ENCODE measurements at places on chromosomes 2 and 18. TPM values are rescaled to one million over a fixed set of nuclear protein-coding genes. Genes with fewer than 3 reads are reported as not detected.
A peak's percentile ranks its signal among the peaks of the same experiment; 100 is the strongest.

The IL1RL1 gene
- 1.1 TPM for total RNA-seq

DNA sequence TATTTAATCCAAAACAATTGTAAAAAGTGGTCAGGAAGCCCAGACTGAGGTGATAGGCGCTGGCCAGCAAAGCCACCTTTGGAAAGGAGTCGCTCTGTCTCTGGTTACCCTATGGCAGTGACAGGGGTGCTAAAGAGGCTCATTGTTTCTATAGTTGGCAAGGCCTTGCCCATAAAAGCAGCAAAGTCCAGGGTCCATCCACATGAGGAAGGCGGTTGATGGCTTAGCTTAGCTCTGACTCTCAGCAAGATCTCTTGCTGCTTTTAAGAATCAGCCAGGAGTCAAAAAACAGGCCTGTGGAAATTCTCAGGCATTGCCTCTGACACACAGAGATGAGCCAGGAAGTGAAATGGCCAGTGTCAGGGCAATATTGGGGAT, 57.8 kb upstream of the CYP26B1 start:
- DNase-seq: no peak

The PDE11A gene
- total RNA-seq: 2.5 TPM

- no peak for DNase-seq
Observed at GRCh38 chr18:57009844-57010243, 137.0 kb upstream of the BOD1L2 start.

- no peak for DNase-seq
Observed at GRCh38 chr2:128577141-128577930, 258.7 kb upstream of the HS6ST1 start.

The NEB gene
- 30.5 TPM for total RNA-seq

GRCh38 chr2:18771212-18771611, 181.8 kb upstream of the NT5C1B start:
- no peak for DNase-seq

GRCh38 chr2:227462462-227462951, 9.4 kb upstream of the AGFG1 start:
- no peak for DNase-seq

DNA sequence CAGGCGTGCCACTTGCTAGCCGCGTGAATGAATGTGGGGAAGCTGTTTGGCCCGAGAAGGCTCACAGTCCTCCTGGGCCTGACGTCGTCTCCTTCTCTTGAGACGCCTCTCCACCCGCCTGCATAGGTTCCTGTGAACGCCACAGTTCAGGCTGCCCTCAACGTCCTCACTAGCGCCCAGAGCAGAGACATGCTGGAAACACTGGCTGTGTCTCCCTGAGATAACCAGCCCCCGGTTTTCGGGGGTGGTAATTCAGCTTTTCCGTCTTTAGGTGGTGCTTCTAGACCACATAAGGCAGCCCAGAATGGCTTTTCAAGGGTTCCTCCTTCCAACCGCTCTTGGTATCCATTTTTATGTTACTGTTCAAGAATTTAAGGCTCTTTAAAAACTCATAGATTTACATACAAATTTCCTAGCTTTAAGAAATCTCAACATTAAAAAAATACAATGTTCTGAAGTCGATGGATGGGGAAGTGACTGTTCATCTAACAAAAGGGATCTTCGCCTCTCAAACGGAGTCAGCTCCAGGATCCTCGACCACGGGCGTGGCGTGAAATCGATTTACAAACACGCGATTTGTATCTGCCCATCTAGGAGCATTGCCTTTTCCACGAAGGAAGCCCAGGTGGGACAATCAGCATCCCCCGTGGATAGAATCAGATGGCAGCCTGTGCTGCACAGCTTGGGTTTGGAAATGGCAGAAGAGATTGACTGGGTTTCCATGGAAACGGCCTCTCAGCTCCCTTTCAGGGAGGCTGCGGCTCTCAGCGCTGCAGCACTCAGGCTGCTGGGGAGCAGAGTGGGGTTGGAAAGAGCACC, 110.6 kb upstream of the PXDN start:
- DNase-seq: no peak

- DNase-seq: no peak
Observed at GRCh38 chr2:177174486-177174885, 38.1 kb upstream of the HNRNPA3 start.

The REG1B gene
- not detected for total RNA-seq

DNA sequence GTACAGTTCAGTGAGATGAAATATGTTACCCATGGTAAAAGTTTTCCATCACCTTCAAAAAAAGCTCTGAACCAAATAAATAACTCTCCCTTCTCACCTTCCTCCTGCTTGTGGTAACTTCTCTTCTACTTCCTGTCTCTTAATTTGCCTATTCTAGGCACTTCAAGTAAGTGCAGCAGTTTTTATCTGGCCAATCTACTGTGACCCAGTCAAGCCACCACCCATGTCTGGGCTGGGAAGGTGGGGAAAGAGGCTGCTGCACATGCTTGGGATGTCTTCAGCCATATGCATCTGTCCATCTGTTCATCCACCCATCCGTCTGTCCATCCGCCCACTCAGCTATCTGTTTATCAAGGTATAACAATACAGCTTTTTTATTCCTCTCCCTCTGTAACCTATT, 31.6 kb downstream of the ZNF532 start:
- no peak for DNase-seq

DNA sequence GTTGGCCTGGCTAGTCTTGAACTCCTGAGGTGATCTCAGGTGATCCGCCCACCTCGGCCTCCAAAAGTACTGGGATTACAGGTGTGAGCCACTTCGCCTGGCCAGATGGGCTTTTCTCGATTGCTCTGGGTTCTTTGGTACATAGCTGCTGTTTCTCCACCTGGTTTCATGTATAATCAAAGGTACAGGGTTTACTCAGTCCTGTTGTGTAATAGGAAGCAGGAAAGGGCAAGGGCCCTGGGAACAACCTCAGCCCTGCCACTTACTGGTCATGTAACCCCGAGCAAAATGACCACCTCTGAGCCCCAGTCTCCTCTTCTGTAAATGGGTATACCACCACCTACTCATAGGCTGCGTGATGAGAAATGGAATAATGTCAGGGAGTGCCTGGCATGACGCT, 34.0 kb downstream of the RMC1 start:
- DNase-seq: no peak

DNA sequence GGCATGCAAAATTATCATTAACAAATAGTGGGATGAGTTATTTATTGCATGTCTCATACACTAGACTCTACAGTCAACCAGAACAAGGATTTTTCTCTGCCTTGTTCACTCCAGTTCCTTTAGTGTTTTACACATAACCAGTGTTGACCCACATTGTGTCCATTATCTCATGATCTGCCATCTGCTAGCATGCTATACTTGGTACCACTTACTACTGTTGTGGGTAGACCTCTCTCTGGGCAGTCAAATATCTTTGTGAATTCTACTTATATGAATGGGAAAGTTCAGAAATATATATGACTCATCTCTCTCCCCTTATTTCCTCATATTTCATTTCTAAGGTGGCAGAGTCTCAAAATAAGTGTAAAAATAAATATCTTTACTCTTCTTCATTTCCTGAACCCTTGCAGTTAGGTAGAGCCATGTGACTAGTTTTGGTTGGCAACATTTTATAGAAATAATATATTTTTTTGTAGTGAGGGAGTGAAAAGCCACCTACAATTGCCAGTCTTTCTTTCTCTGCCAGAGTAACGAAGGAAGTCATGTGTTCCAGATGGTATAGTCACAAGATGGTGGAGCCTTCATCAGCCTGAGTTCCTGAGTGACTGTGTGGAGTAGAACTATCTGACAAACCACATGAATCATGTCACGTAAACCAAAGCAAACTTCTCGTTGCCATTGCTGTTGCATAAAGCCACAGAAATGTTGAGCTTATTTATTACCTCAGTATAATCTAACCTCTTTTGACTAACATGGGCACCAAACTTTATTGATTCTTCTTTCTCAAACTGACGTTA, 704.0 kb downstream of the RNF144A start:
- DNase-seq: no peak

The ALK gene
- 0.14 TPM for total RNA-seq

DNA sequence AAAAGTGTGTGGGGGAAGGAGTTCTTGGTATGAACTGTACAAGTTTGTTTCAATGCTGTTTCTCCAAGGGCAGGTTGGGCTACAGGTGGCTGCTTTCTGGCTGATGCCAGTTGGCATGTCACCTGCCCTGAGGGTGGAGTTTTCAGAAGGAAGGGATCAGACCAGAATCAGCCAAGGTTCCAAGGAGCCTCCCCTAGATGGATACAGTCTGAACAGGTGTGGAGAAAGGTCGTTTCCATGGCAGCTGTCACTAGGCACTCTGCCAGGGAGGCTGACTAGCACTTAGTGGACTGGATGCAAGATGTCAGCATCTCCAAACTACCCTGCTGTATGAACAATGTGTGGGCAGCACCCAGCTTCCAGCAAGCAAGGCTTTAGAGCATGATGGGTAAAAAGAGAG, 444.4 kb upstream of the HNRNPA3 start:
- no peak for DNase-seq

- no peak for DNase-seq
Observed at GRCh38 chr2:115939902-115940301, 1497.5 kb downstream of the DPP10 start.

DNA sequence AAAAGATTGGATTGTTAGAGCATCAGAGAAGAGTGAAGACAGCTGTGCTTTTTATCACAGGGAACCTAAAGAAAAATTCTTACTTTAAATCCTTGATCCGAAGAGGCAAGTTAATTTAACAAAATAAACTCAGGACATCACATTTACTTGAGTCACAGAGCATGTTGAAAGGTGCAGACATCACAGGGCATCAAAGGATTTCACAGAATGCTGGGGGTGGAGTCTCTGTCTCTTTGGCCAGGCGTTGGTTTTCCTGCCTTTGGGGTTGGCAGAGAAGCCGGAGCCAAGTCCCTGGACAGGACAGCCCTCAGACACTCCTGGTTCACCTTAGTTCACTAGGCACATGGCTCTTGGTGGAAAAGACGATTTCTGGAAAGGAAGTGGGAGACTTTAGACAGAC, 56.3 kb downstream of the SH3RF3 start:
- no peak for DNase-seq

- peak; percentile 8 for DNase-seq
Observed at GRCh38 chr2:72134997-72135800, 12.5 kb downstream of the CYP26B1 start.

GRCh38 chr2:145108361-145108778, 588.5 kb upstream of the ZEB2 start:
- DNase-seq: no peak

DNA sequence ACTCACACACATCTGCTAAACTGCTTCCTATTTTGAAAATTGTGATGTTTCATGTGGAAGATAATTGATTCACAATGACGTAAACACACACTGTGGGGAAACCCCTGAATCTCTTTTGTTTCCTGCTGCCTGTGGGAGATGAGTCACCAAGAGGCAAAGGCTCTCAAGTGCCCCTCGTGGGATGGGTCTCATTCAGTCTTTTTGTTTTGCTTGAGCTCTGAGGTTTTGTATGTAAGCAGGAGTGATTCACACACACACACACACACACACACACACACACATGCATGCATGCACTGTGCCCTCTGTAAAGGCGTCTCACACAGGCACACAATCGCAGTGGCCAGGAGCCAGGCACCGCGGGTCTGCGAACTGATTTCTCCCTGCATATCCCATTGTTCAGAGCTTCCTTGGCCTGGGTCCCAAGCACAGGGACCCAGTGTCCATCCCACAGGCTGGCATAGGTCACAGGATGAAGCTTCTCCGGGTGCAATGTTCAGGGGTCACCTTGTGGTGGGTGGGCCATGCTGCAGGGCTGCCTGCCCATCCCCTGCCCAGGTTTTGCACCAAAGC, 12.1 kb upstream of the ARHGEF4 start:
- no peak for DNase-seq

The CCDC102B gene
- total RNA-seq: 6.1 TPM

Data from left ventricle myocardium inferior (tissue), 1 donor.